ENCODE measurements at places on chromosomes 4 and X.

- no peak for DNase-seq
These were observed 48.0 kb upstream of the STARD8 start for GRCh38 chrX:68599256-68600152.

DNA sequence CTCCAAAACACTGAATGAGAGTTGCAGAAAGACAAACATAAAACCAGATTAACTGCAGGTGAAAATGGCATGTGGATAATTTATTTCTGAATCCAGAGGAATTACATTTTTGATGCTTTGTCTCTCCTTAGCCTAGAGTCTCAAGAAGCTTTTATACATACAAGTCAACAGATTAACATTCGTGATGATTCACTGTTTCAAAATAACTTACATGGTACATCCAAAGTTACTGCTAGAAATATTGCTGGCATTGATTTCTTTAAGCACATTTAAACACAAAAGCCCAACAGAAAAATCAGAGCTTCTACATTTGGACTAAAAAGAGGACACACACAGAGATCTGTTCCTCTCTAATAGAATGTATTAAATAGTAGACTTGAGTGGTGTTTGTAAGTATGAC is 105.6 kb downstream of the AMELX start:
- DNase-seq, result no peak

DNA sequence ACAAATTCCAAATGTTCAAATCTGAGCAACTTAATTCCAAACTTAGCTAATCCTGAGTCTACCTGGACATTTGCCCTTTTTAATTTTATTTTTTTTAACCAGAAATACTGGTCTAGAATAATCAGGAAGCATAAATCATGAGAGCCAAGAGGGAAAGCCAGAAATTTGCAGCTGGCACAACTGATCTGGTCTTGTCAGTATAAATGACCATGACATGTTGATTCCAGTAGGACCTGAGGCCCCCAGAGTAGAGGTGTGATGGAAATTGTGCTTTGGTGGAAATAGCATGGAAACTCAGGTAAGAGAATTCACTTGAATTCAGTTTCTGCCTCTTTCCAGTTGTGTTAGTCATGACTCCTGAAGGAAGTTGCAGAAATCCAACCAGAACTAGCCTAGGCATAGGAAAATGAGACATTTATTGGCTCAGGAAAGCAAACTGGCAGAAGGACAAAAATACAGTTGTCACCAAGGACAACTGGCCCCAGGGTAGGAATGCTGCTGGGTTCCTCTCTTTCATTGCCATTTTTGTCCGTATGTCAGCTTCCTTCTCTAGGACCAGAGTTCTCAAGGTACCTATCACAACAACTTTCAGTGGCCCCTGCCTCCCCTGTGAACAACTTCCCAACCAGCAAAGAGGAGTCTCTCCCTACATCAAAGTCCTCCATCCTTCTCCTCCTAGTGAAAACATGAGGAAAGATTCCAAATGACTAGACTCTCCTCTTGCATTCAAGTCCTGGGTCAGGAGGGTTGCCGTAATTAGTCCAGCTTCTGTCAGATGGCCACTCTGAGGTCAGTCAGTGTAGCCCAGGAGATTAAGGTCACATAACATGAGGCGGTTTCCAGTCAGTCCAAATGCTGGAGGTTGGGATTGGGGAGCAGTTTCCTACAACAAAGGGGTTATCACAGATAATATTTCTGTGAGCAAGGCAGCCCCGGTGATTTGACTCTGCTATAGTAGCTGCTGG is 29.3 kb upstream of the MYOZ2 start:
- DNase-seq, result no peak

GRCh38 chr4:24999392-25000089 is 31.2 kb downstream of the LGI2 start:
- DNase-seq, result no peak

DNA sequence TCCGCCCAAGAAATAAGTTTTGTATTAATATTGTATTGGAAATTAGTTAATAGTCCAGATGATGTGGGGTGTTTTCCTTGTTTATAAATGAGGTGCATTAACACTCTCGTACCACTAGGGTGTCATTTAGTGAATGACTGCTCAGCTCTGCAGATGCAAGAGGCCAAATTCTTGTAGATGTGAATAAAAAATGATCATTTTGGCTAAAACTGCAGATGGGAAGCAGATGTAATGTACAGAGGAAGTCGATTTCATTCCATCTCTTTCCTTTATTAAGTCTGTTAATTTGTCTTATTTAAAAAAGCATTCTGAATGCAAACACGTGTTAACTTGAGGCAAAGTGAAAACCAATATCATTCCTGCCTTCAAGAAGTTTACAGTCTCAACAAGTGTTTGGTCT is 108.1 kb downstream of the DHX15 start:
- no peak for DNase-seq

DNA sequence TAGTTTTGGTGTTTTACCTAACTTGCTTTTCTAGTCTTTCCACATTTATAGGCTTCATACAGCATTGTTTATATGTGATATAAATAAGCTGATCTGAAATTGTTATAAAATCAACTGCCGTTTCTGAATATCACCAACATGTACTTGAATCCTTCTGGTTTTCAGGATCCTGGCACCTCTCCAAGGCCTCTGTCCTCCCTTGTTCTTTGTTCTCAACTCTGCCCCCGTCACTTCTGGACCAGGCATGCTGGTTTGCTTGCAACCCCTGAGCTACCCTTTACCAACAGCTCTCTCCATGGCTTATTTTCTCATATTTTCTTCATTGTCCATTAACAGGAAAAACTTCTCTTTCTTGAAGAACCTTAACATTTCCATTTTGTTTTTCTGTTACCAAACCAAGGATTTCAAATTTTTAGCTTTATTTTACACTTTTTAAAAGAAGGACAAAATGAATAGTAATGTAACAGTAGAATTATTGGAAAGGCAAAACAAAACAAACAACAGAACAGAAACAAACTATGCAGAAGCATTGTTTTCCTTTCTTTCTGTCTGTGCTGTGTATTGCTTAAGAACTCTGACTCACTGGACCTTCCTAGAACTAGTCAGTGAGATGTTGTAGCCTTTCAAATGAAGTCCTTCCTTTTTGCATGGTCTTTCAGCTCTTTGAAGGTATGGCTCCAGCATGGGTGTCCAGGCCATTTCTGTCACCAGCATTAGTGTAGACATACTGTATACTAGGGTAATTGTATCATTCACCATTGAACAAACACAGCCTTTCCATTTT is 44.8 kb downstream of the BANK1 start:
- DNase-seq, result peak; percentile 82
